ENCODE measurements at places on chromosomes 7 and 10.

DNA sequence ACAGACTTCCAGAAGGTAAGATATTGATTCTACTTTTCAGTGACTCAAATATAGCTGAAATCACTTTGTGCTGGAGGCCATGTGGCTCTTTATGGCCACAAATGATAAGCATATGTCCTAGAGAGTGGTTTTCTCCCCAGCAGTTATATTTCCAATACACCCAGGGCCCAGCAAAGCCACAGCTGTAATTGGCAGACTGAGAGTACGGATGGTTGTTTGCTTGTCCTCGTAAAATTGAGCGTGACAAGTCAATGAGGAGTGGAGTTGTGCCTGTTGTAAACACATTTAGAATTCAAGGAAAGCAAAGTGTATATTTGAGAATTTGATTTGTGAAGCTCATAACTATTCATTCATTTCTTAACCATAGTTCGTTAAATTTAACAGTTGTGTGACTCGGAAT lies 201.8 kb downstream of the LHFPL3 start:
- DNase-seq = no peak

DNA sequence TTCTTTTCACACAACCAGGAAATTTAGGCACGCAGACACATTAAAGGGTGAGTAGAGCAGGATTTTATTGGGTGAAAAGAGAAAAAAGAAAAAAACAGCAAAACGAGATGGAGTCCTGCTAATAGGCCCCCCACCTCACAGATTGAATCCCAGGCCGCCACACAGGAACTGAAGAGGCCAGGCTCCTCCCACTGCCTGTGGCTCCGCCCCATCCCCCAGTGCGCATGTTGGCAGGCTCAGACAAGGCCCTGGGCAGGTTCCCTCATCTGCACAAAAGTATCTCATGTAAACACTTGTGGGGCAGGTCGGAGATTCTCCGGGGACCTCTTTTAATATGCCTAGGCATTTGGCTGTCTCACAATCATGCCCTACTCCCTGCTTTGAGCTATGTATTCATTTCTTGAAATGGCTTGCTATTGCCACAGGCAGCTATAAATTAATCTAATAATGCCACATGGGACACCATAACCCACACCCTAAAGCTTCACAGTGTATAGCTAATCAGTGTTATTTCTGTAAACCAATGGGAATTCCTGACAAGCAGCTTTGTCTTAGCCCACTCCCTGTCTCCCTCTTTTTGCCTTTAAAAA lies 76.2 kb upstream of the KIF5B start:
- DNase-seq = no peak

DNA sequence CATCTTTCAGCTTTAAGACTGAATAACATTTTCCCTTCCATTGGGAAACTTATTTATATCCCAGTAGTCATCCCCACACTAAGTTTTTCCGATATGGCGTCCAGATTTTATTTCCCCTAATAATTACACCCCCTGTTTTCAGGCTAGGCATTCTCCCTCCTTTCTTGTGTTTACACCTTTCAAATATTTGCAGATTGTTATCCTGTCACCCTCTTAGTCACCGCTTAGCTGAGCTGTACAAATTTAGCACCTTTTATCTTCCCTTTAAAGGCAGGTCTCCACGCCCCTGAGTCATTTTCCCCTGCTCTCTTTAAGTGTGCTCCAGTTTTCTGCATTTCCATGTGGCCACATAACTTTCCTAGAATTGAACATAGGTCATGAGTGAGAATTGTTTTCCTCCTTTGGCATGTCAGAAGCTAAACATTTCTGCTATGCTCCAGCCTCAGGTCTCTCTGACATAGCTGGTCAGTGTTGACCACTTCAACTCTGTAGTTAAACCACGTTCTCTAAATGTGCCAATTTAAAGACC lies 47.4 kb downstream of the LRRC4 start:
- no peak for DNase-seq

DNA sequence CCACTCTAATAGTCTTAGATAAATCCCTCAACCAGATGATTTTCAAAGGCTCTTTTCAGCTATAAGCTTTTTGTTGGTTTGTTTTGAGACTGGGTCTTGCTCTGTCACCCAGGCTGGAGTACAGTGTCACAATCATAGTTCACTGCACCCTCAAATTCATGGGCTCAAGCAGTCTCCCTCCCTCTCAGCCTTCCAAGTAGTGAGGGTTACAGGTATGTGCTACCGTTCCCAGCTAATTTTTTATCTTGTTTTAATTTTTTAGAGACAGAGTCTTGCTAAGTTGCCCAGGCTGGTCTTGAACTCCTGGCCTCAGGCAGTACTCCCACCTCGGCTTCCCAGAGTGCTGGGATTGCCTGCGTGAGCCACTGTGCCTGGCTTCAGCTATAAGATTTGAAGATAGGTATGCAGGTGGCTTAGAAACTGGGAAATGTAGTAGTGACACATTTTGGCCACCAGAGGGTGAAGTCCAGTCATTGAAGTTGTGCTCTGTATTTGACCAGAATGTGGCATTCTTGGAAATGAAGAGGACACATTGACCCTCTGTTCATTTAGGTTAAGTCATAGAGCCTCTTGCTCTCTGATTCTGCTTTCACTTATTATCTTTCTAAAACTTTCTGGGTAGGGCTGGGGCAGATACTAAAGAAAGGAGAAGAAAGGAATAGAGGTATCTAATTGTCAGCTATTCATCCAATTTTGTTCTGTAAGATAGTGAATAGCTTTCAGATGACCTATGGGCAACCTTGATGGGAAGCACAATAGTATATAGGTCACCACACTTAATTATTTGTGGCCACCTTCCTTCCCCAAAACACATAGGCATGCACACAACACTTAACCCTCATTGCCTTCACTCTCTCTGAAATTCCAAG lies 36.0 kb downstream of the R3HCC1L start:
- DNase-seq = peak; percentile 44

All from A549 (cell line).